ENCODE measurements at places on chromosomes 1 and 21. TPM values are rescaled to one million over a fixed set of nuclear protein-coding genes. Genes with fewer than 3 reads are reported as not detected.

- DNase-seq: peak; percentile 80
Observed at GRCh38 chr1:229070168-229070567, 200.7 kb upstream of the RAB4A start.

DNA sequence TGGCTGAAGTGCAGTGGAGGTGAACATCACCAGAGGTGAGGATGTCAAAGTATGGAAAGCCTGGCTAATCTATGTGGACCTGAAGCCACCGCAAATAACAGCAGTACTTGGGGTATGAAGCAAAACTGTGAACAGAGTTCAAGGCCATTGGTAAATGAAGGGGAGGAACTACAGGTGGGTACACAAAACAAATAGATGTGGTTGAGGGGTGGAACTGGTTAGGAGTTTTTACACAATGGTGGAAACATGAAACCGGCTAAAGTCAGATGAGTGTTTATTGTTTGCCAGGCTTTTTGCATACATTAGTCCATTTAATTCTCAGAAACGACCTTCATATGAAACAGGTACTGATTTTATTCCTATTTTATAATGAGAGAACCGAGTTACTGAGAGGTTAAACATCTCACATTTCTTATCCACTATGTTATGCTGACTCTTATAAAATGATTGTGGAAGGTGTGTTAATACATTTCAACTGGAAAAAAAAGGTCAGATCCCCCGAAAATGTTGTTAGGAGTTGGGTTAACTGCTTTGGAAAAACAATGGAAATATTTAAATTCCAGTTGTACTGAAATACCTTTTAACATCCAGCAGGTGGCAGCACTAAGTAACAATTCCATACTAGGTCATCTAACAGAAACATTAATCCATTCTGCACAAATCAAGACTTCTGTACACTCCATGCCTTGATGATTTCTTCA lies 44.3 kb upstream of the GTF2B start:
- no peak for DNase-seq

DNA sequence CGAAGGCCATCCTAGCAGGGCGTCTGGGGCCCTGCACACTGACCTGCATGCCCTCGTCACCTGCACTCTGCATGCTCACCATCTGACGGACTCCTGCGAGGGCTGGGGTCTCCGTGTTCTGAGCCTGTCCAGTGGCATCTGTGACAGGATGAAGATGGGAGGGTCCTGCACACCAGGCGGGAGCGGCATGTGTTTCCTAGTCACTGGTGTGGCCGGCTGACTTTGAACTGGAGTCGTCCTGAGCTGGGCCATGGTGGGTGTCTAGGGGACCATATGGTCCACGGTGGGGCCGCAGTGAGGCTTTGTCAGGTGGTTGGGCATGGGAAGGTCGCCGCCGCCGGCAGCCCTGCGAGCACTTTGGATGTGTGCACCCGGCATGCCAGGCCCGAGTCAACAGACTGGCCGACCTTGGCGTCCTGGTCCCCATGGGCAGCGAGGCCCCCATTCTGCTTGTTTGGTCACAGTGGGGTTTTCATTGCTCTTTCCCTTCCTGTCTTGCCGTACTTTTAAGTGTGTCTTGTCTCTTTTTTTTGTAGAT lies 16.7 kb upstream of the DIP2A start:
- DNase-seq: no peak

DNA sequence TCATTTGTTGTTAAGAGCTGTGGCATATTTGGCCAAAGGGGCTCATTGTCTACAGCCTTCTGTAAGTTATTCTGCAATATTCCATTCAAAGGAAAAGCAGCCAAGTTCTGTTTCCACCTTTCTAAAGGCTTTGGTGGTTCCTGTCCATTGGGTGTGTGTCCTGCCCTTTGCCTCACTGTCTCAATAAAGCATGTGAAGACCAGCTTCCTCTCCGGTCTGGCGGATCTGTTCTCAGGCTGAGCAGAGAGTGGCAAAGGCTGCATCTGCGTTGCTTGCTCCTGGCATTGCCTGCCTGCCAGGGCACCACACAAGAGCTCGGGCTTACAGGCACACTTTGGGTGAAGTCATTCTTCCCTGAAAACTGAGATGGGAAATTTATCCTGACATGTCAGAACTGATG lies 34.9 kb downstream of the ST6GALNAC3 start:
- DNase-seq: no peak

DNA sequence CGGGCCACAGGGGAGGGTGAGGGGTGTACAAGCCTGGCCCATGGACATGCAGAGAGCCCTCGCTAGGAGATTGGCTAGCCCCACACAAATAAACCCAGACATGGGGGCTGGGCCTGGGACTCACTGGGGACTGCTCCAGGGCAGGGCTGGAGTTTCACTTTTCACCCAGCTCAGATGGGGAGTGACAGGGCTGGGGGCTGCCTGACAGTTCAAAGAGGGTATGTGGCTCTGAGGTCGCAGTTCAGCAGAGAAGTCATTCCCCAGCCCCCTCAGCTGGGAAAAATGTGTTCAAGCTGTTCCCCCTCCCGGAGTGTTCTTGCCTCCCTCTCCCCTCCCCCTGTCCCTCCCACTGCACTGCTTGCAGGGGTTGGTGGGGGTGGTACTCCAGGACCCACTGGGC lies 277.1 kb downstream of the TRABD2B start:
- no peak for DNase-seq

DNA sequence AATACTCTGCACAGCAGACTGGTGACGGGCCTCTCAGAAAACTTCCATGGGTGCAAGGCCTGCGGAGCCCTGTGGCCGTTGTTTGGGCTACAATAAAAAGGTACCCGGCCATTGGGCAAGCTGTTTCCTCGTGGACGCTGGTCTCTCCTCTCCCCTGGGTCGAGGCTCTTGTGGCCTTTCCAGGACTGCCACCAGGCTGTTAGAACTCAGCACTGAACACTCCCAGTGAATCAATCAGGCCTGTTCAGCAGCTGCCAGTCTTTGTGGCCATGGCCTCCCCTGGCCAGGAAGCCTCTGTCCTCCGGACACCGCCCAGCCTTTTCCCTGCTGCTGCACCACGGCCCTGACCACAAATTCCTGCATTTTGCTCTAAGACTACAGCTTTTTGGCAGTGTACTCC lies 33.0 kb upstream of the ACTRT2 start:
- no peak for DNase-seq

DNA sequence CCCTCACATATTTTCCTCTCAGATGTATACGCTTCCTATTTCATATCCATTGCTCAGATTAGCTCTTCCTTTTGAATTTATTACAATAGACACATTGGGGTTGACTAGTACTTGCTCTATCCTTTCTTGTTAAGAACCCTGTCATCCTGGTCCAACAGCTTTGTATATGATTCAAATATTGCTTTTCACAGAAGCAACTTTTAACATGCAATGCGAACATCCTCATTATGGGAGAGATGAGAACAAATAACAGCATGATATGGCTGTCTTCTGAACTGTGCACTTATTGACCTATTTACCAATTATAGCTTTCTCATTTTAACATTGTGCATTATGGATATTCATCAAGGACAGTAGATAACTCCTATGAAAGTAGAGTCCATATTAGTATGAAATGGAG lies 510.8 kb downstream of the PTPRC start:
- no peak for DNase-seq

GRCh38 chr1:49028396-49028795 lies 251.7 kb upstream of the BEND5 start:
- no peak for DNase-seq

Gene PCP4L1
- total RNA-seq: 0.59 TPM

DNA sequence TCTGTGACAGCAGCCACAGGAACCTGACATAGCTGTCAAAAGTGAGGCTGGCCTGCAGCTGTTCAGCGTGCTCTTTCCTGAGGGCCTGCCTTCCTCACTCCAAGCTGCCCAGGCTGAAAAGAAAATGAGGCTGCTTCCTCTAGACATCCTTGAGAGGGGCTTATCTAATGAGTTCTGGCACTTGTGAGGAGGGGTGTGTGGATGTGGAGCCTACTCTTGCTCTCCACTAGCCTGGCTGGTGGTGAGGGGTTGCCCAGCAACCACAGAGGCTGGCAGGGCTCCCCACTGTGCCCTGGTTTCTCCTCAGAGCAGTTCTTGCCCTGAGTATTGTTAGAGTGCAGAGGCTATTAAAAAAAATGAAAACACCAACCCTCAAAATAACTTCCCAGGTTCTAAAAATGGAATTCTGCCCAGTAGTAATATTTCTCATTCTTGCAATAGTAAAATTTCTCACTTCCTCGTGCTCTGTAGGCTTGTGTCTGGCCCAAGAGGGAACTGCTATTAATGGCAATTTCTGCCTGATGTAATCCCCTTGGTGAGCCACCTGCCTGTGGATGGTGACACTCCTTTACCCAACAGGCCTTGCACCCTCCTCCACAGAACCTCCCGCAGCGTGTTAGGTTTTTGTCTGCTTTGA lies 52.6 kb upstream of the EPS8L3 start:
- no peak for DNase-seq

GRCh38 chr1:43546388-43547100 lies 15.9 kb downstream of the PTPRF start:
- no peak for DNase-seq

Gene RBM11
- total RNA-seq: 1.7 TPM

Gene LEMD1
- not detected for total RNA-seq

Gene PLPP3
- 83.1 TPM for total RNA-seq

DNA sequence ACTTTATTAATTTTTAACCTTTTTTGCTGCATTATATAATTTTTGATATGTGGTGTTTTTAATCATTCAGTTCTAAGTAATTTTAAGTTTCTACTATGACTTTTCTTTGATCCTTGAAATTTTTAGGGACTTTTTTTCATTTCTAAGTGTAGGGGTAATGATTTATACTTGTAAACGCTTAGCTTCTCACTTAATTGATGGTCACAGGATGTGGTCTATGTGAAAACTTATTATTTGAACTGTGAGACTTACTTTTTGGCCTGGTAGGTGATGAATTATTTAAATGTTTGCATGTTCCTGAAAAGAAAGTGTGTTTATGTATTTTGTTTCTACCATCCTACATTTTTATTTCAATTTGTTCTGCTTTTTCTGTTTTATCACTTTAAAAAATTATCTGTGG lies 17.2 kb downstream of the ALPL start:
- DNase-seq: no peak

DNA sequence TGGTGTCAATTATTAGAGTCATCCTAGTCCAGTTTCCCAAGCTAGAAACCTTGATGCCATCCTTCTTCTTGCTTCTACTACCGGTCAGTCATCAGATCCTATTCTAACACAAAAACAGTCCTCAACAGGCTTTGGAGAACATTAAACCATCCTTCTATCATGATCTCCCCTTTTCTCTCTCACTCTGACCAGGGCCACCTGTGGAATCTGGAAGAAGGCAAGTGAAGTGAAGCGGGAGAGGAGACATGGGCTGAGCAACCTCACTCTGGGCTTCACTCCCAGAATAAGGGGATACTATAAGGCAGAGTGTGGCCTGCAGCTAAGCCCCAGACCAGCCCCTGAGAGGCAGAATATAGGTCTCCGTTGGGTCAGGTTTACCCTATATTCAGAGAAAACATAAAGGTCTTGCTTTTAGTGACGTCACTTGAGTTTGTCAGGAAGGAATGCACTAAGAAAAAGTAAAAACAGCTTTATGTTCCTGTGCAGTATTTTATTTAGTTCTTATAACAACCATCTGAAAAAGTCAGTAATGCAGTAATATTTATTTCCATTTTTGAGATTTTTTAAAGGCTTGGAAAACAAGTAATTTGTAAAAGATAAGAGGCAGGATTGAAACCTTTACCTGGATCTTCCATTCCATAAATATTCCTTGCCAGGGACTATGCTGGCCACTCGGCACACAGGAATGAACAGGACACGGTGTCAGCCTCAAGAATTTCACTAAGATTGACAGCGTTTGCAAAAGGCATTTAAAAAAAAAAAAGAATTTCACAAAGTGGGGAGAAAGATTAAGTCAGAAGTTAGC lies 61.3 kb downstream of the NFASC start:
- no peak for DNase-seq

DNA sequence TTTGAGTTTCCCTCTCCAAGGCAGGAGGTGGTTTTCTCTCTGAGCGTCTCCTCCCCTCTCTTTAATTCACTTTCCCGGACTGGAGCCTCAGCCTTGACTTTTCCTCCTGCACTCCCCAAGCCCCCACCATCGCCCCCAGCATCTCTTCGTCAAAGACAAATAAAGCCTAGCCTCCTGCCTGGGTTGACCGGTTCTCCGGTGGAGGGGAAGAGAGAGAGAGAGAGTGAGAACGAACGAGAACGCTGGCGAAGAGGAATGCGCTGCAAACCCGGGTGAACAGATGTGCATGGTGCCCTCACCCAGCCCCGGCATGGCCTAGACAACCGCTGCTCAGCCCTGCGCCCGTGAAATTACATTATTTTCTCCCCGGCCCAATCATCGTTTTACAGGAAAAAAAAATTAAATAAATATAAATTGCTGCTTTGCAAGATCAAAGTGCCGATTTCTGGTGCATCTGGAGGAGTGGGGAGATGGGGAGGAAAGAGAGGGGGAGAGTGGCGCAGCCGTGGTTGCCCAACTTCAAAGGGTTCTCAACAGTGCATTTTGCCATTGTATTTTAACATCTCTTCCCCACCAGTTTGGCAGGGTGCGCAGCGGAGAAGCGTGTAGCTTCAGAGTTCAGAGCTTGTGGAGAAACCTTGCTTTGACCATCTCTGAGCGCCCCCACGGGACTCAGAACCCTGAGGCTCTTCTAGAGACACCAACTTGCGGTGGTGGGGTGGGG lies 11.4 kb upstream of the TBX15 start:
- DNase-seq: no peak

Gene CAPN8
- not detected for total RNA-seq

- no peak for DNase-seq
Observed at GRCh38 chr1:56495538-56495937, 83.8 kb downstream of the PLPP3 start.

DNA sequence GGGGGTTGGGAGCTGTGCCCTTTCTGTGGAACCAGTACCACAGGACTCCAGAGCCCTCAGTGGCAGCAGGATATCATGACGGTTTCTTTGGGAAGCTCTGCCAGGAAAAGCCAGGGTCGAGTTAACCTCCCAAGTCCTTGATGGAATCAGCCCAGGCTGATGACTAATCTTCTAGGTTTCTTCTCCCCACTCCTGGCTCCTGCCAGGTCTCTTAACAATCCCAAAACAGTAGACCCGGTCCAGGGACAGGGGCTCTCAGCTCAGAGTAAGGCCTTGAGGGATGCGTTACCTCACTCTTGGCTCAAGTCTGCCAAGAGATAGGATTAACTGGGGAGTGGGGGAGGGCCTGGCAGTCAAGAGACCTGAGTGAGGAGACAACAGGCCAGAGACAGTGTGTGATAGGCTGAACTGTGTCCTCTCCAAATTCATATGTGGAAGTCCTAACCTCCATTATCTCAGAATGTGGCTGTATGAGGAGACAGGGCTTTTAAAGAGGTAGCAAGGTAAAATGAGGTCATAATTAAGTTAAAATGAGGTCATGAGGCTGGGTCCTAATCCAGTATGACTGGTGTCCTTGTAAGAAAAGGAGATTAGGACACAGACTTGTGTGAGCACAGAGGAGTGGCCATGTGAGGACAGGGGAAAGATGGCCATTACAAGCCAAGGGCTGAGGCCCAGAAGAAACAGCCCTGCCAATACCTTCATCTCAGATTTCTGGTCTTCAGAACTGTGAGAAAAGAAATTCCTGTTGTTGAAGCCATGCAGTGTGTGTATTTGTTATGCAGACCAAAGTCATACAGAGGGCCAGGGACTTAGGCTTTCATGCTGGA lies 95.0 kb downstream of the BEND5 start:
- DNase-seq: no peak

Gene ATP1A4
- total RNA-seq: not detected

Gene OR2AK2
- not detected for total RNA-seq

Gene DUSP12
- 11.0 TPM for total RNA-seq

- DNase-seq: no peak
Observed at GRCh38 chr1:17711941-17712340, 43.2 kb upstream of the ACTL8 start.

Measured in right atrium auricular region (tissue), 2 donors.